Small intestine (tissue), 16 donors: ENCODE measurements at places on chromosomes 7 and 10. TPM values are rescaled to one million over a fixed set of nuclear protein-coding genes. Genes with fewer than 3 reads are reported as not detected.

TES gene
- 60.6 TPM for polyA plus RNA-seq

DNA sequence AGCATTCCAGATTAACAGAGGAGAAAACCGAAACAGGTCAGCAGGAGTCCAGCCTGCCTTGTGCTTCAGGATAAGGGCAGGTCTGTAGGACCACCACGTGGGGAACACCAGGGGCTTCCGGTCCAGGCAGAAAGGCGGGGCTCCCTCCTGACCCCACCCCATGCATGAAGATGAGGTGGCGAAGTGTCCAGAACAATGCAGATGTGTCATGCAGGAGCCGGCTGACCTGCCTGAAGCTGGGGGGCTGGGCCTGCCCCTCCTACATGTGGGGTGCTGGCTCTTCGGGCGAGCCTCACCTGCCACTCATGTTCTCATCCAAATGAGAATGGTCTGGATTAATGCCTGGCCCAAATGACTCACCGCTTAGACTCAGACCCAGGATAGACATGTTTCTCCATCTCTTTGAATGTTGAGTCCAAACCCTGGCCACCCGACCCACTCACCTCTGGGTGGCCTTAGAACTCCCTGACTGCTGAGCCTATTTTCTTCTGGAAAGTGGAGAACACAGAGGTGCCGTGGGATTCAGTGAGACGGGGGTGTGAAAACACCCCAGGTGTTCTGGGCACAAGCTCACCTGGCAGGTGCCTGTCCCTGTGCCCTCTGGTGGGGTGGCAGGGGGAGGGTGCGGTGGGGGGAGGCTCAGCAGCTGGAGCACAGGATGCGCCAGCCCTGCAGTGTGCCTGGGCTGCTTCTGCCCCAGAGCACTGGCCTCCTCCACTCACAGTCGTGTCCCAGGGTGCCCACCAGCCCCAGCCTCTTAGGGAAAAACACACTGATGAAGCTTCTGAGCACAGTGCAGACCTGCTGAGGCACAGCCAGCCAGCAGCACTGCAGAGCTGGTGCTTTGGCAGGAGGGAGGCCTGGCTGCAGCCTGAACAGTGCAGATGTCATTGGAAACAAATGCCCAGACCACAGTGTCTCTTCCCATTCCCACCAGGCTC lies 55.2 kb upstream of the GDF10 start:
- no peak for DNase-seq

GRCh38 chr10:12892924-12893323 lies 108.6 kb downstream of the CCDC3 start:
- no peak for DNase-seq

ZC3HAV1L gene
- not detected for polyA plus RNA-seq

GRCh38 chr10:124026589-124026939 lies 66.8 kb downstream of the CHST15 start:
- DNase-seq: no peak

DNA sequence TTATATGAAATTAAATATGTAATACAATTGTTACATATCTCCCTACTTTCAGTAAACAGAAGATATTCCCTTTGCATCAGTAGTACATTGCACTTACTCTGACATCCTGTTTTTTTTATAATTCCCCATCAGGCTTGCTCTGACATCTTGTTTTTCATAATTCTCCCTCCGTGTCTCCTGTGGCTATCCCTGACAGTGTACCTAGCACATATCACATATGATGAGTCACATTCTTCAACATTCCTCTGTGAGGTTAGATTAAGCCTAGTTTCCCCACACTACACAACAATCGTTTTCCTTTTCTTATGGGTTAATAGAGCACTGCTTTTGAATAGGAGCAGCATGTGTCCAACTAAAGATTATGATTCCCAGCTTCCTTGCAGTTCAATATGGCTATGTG lies 250.6 kb upstream of the NPVF start:
- DNase-seq: no peak

KIF11 gene
- polyA plus RNA-seq: 12.7 TPM

GRCh38 chr7:129168231-129169021 lies 20.0 kb upstream of the SMO start:
- DNase-seq: no peak

DNA sequence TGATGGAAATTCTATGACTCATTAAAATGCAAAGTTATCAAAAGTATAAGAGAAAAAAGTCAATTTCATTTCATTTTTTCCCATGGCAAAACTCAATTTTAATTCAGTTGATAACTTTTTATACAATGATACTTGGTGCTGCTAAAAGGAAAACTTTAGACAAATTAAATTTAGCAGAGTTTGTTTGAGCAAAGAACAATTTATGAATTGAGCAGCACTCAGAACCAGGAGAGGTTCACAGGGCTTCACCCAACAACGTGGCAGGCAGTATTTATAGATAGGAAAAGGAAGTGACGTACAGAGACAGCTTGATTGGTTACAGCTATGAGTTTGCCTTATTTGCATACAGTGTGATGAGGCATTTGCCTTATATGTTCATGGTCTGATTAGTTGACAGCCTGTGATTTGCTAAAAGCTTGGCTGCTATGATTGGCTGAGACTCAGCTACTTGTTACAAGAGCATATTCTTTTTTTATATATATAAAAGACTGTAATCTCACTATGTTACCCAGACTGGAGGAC lies 157.2 kb upstream of the CELF2 start:
- DNase-seq: no peak

DNA sequence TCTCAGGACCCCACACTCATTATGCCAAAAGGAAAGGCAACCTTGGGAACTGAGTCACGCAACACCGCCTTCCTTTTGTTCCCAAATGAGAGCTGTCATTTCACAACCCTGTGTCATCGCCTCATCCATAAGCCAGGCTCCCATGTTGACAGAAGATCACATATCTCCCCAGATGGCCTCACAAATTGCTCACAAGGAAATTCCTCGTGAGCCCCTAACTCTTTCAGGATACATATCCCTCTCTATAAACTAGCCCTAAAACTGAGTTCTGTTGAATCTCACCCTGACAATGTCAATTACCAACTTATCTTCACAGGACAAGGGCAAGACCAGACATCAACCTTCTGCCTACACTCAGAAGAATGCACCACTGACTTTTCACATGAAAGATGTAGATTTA lies 22.6 kb downstream of the CCDC3 start:
- DNase-seq: no peak

LOXL4 gene
- polyA plus RNA-seq: 0.72 TPM

DNA sequence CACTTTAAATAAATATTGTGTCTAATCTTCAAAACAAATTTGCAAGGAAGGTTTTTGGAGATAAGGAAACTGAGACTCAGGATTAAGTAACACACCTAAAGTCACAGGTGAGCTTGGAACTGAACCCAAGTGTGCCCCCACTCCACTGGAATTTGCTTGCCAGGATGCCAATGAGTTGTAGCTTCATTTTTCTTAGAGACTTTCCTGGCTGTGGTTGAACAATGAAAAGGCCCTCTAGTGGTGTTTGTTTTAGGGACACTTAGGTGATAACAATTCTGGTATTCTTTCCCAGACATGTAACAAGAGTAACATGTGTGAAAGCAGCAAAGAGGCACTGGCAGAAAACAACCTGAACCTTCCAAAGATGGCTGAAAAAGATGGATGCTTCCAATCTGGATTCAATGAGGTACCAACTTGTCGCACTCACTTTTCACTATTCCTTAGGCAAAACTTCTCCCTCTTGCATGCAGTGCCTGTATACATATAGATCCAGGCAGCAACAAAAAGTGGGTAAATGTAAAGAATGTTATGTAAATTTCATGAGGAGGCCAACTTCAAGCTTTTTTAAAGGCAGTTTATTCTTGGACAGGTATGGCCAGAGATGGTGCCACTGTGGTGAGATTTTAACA lies 1.5 kb downstream of the IL6 start:
- peak; percentile 34 for DNase-seq

DNA sequence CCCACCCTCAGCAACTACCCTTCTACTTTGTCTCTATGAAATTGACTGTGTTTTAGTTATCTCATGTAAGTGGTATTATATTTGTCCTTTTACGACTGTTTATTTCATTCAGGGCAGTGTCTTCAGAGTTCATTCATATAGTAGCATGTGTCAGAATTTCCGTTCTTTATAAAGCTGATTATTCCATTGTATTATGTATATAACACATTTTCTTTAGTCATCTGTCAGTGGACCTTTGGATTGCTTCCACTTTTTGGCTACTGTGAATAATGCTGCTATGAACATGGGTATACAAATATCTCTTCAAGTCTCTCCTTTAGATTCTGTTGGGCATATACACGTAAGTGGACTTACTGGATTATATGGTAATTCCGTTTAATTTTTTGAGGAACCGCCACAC lies 14.5 kb downstream of the SLF2 start:
- DNase-seq: no peak

TMEM213 gene
- polyA plus RNA-seq: 0.01 TPM

PRSS1 gene
- 28.2 TPM for polyA plus RNA-seq

GRCh38 chr10:119737039-119737663 lies 11.3 kb downstream of the INPP5F start:
- no peak for DNase-seq

PNPLA8 gene
- 12.2 TPM for polyA plus RNA-seq

DLX6 gene
- polyA plus RNA-seq: not detected

- DNase-seq: no peak
Observed at GRCh38 chr10:305034-305433, 169.8 kb downstream of the ZMYND11 start.

GRCh38 chr10:4099202-4099601 lies 314.2 kb upstream of the KLF6 start:
- no peak for DNase-seq

DNA sequence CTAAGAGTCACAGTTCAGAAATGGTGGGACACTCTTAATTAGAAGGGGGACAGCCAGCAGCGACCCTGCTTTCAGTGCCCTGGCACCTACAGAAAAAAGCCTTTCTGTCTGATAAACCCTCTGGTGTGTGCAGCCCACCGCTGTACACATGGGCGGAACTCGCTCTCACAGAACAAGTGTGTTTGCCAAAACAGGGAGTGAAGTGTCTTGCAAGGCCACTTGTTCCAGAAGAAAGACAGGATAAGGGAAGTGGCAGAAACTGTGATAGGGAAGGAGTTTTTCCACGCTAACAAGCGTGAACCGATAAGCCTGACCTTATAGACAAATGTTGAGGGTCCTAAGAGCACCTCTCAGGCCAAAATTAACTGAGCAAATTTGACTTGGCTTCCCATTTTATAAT lies 203.7 kb upstream of the TCF7L2 start:
- DNase-seq: no peak

GRCh38 chr7:68224041-68224741 lies 1227.6 kb downstream of the TYW1 start:
- DNase-seq: peak; percentile 3

DNA sequence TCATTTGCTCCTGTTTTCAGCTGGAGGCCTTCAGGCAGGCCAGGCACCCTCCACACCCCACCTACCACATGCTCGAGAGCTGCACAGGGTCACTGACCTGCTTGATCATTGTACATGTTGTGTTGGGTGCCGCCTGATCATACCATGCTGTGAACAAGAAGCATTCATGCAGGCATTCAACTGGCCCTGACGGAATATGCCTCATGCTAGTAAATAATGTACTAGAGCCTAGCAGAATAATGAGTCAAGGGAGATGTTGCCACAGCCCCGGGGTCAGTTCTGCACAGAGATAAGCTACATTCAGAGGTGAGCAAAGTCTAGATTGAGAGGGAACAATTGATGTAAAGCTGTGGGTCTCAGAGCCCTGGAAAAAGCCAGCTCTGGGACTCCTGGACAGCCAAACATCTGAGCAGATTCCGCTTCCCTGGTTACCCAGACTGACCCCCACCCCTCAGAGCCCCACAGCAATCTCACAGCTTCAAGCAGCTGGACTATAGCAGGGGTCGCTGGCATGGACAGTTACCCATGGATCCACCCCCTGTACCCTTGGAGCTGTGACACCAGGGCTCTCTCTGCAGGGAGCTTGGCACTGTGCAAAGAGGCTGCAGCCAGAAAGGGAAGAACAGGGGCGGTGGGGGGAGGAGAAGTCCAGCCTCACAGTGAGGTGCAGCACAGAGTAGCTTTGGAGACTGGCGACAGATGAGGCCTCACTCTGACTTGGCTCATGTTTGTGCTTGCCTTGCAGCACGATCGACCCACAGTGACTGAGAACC lies 86.6 kb downstream of the FRMPD2 start:
- peak; percentile 12 for DNase-seq

- DNase-seq: no peak
Observed at GRCh38 chr7:128919881-128920799, 9.6 kb upstream of the KCP start.

- no peak for DNase-seq
Observed at GRCh38 chr10:28382525-28383269, 79.8 kb upstream of the MPP7 start.

- no peak for DNase-seq
Observed at GRCh38 chr7:17152721-17153120, 145.7 kb upstream of the AHR start.

PSD gene
- polyA plus RNA-seq: 30.6 TPM

FUOM gene
- polyA plus RNA-seq: 89.8 TPM

- DNase-seq: peak; percentile 73
Observed at GRCh38 chr10:77974396-77975074, 48.0 kb upstream of the DLG5 start.

UNCX gene
- not detected for polyA plus RNA-seq

- DNase-seq: no peak
Observed at GRCh38 chr10:48711830-48712229, 27.2 kb downstream of the WDFY4 start.

- no peak for DNase-seq
Observed at GRCh38 chr7:148972375-148972774, 55.9 kb downstream of the PDIA4 start.

DNA sequence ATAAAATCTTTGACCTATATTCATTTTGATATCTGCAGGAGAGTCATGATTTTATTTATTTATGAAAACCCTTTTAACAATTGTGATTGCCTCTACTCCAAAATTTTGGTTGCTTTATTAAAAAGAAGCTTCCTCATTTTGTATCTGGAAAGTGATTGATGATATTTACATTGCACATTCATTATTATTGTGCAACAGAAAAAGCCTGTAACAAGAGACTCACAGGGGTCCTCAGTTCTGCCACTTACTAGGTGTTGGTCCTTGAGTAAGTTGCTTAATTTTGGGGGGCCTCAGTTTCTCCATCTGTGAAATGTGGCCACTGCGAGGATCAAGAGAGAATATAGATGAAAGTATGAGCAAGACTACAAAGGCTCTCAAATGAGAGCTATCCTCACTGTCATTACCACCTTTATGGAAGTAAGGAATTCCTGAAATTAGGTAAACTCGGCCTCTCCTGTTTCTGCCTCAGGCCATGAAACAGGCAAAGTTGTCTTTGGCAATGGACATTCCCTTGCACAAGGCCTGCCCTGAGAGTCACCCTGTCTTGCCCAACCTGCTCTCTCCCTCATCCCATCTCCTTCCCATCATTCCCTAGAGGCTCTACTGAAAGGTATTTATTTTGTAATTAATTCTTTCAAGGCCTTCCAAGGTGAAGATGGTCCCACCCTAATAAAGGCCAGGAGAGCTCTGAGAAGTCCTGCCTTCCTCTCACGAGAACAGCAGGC lies 66.1 kb upstream of the ABLIM1 start:
- no peak for DNase-seq

GRCh38 chr7:16918288-16918895 lies 36.6 kb upstream of the AGR3 start:
- peak; percentile 71 for DNase-seq

RET gene
- not detected for polyA plus RNA-seq

DNA sequence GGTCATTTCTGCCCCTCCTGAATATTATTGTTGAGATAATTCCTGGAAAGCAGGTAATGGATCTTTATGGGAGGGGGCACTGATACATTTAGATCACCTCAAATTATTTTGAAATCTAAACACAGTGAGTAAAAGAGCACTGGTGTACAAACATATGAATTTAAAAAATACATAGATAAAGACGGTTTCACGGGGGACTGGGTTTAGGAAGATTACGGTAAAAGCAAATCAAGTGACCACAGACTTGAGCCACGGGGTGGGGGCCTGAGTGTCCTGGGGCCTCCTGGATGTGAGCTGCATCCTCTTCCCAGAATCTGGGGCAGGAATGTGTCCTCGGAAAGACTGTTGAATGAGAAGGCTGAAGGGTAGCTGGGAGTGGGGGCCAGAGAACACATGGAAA lies 219.1 kb upstream of the KLF6 start:
- DNase-seq: no peak
